ENCODE measurements at places on chromosomes 6 and 20.

DNA sequence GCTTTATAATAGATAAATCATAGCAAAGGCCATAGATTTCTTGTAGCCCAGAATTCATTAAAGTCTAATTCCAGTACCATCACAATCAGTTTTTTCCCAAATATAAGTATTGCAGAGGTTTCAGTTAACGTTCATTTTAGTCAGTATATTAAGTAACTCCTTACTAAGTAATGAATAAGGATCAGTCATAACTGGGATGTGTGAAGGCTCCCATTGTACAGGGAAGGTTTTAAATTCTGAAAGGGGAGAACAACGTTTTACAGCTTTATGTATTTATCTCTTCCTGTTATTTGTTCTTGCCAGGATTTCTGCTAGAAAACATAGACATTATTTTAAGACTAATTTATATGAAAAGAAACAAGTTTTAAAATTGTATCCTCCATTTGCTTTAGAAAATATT, 215.5 kb upstream of the LAMP5 start:
- no peak for DNase-seq

GRCh38 chr6:158627940-158628211, 16.7 kb downstream of the DYNLT1 start:
- DNase-seq, result no peak

DNA sequence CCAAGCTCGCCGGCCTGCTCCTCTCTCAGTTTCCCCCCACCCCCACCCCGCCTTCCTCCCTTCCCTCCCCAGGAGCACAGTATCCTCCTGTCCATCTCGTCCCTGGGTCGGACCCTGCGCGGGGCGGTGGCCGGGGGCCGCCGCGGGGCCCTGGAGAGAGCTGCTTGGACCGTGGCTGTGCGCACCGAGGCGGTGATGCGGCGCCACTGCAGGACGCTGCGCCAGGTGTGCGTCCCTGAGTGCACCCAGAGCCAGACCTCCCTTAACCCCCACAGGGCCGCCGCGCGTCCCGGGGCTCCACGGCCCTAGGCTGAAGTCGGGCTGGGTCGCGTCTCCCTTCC, 2.2 kb downstream of the C20orf204 start:
- no peak for DNase-seq

DNA sequence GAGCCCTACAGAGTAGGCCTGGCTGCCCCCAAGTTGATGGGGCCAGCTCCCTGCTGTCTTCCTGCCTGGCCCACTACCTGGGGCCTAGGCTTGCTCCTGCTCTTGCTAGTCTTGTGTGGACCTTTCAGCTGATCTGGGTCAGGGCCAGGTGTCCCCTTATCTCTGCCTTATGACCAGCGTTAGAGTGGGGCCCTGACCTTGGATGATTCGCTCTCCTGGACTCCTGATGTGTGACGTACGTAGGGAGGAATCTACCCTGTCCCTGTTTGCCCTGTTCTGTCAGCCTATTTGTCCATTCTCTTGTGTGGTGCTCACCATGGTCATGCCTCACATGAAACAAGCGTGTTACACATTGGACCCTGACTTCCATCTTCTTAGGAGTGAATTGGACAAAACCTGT, 571.8 kb downstream of the QKI start:
- no peak for DNase-seq

DNA sequence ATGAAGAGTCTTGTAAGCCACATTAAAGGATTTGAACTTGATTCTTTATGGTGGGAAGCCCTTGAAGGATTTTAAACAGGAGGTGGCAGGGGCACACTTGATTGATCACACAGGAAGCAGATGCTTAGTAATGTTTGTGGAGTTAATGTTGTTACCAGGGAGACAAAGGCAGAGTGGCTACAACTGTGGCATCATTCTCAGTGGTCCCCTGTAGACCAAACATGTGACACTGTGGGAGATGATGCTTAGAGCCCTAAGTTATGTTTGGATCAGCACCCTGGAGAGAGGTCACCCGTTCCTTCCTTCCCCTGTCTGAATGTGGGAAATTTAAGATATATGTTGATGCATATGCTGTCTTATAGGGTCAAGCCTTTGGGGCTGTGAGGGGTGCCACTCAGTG, 53.2 kb downstream of the EIF2S2 start:
- peak; percentile 18 for DNase-seq

GRCh38 chr6:46329568-46329967, 158.8 kb upstream of the ENPP5 start:
- no peak for DNase-seq
